ENCODE measurements at places on chromosomes 2 and 18.

- no peak for DNase-seq
Measured at GRCh38 chr2:54952978-54953456, 97.2 kb downstream of the RTN4 start.

DNA sequence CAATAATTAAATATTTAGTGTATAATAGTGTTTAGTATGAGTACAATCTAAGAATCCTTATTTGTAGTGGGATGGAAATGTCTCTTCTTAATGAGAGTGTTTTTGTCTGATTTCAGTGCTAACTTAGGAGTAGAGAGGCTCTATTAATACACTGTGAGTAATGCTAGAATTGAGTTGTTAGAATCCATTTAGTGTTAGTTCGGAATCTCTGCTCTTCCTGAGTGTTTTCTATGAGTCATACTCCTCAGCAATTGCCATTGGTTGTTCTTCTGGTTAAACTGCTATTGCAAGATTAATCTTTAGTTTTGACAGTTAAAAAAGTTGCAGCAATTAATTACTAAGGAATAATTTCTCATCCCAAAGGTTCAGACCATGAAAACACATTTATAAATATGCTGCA is 828.6 kb upstream of the POU3F3 start:
- no peak for DNase-seq

- DNase-seq, result no peak
Measured at GRCh38 chr18:31884020-31884419, 58.9 kb downstream of the TRAPPC8 start.

DNA sequence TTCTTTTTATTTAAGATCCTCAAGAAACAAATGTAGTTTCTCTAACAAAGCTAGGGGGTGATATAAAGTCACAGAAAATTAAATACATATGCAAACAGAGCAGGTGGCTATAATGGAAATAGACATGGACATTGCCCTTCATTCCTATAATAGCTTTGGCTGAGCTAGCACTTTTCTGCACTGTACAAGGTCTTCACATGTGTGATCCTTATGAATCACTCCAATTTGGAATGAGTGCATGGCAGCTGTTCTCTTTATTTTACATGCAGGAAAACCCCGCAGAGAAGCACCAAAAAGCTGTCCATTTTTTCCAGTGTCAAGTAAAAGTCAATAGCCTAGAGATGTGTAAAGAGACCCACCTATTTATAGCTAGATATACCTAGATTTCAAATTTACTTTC is 747.4 kb upstream of the SLC8A1 start:
- no peak for DNase-seq

GRCh38 chr2:158518084-158518483 is 61.3 kb downstream of the PKP4 start:
- DNase-seq, result no peak

DNA sequence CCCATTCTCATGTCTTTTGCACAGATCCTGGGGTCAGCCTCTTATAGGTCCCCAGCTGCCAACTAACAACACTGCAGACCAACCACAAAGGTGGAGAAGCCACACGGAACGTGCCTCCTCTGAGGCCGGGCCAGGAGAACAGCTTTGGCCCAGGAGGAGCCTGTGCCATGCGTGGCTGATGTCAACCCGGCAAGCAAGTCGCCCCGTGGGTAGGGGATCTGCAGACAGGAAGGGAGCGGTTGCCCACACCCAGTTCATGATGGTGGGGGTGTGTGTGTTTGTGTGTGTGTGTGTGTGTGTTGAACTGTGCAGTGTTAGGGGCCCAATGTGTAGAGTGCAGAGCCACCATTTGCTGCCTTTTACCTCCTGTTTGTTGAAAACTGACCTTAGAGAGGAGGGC is 2.4 kb upstream of the CLEC4F start:
- DNase-seq, result no peak

DNA sequence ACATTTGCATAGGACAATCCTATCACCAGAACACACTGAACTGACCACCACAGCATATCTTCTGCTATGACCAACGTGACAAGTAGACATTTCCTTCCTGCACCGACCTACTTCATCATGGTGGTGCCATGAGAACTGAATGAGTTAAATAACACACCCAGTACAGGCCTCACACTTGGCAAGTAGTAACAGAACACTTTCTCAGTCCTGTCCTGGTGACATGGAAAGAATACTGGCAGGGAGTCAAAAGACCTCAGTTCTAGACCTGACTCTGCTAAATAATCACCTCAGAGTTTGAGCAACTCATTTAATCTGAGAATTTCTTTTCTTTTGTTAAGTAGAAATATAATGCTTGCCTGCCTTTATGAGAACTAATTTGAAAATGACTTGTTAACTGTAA is 186.3 kb upstream of the SMAD7 start:
- DNase-seq, result no peak

DNA sequence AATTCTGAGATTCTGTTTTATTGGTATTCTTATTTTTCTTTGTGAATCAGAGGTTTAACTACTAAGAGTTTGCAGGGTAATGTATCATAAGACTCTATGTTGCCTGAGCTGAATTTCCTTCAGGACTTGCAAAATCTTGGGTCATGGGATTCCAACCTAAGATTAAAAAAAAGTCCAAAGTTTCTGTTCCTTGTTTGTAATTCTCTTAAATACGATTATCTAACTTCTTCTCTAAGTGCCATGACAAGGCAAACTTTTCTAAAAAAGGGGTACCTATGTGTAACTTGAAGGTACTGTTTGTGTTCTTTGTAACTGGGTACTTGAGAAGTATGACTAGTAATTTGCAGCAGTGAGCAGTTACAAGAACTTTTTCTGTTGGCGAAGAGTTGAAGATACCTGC is 181.3 kb upstream of the ZEB2 start:
- no peak for DNase-seq

DNA sequence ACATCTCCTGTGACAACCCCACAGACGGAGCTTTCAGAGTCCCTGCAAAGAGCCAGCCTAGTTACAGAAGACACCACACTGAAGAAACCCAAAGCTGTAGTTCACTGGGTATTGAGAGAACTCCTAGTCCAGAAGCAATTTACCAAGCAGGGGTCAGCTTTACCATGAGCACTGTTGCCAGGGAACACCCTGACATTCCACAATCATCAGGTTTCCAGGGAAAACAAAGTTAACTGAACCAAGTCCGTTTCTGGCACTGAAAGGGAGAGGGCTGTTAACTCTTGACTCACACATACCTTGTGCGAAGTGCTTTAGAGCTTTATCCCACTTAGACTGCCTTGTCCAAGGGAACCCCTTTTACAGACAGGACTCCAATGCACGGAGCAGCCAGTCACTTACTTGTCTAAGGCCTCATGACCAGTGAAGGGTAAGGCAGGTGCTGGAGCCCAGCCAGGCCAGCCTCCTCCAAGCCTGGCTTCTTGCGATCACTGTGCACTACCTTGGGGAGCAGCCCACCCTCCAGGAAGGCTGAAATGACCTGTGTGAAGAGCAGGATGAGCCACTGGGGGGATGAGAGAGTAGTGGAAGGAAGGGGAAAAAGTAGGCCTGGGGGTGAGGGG is 53.9 kb downstream of the REEP1 start:
- DNase-seq, result no peak

- DNase-seq, result no peak
Measured at GRCh38 chr2:179268277-179268925, 3.8 kb upstream of the SESTD1 start.

DNA sequence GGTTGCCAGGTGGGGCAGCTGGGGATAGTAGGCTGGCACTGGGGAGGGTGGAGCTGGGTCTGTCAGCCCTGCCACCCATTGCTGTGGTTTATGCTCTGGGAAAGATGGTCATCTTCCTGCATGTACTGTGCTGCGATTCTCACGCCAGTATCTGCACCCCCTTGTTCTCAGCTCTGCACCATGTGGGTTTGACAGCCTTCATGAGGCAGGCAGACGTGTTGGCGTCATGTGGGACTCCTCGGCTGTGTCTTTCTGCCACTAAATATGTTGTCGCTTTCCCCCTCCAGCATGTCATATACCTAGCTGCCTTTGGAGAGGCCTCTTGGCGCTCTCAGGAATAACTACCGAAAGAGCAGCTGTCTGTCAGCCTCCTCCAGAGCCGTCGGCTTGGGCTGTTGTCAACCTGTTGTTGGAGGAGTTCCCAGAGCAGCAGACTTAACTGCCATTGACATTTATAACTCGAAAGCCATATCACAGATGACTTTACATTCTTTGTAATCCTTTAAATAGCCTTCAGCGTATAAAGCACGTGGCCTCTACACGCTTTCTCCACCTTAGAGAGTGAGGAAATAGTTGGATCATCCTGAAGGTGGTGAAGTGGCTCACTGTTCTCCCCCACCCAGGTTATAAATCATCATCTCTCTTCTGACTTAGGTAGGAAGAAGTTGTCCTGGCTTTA is 80.4 kb upstream of the MGAT5 start:
- no peak for DNase-seq

GRCh38 chr2:219492575-219492974 is 6.1 kb upstream of the GMPPA start:
- DNase-seq, result no peak

GRCh38 chr18:56257205-56257604 is 381.2 kb downstream of the TXNL1 start:
- DNase-seq, result no peak

DNA sequence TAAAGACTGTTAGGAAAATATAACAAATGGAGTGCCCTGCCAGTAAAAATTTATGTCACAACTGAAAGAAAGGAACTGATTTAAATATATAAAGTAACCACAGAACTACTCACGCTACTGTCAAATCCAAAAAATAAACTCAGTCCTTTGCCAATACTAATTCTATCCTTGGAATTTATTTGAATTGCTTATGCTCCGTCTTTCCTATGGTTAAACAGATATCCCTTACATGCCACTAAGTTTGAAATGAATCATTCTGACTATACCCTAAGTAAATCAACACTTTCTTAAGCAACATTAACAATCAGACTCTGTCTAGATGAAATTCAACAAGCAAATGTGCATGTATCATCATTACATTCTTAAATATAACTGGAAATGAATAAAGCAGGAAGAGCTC is 9.8 kb downstream of the HNRNPLL start:
- no peak for DNase-seq

- DNase-seq, result no peak
Measured at GRCh38 chr18:30106356-30106755, 936.2 kb downstream of the DSC3 start.

- DNase-seq, result no peak
Measured at GRCh38 chr2:207546822-207547221, 17.1 kb downstream of the CREB1 start.

DNA sequence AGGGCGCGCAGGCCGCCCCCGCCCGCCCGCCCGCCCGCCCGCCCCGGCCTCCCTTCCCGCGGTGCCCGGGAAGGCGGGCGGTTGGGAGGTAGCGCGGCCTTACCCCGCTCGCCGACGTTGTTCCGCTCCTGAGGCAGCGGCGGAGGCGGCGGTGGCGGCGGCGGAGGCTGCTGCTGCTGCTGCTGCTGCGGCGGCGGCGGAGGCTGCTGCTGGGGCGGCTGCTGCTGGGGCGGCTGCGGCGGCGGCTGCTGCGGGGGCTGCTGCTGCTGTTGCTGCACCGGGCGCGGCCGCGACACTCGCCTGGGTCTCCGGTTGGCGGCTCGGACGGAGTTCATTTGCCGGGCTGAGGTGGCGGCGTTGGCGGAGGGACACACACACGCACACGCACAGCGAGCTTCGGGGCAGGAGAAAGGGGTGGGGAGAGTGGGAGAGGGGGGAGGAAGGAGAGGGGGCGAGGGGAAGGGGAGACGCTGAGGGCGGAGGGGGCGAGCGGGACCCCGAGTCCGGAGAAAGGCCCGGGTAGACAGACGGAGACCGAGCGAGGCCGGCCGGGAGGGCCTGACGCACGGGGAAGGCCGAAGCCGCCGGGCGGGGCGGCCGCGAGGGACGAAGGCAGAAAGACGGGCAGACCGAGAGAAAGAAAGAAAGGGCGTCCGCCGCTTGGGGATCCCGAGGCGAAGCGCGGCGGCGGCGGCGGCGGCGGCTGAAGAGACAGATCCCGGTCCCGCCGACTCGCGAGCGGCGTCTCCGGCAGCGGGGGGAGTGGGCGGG is 727 bp downstream of the FBXO11 start:
- peak; percentile 27 for DNase-seq

- DNase-seq, result no peak
Measured at GRCh38 chr2:156702541-156702940, 266.4 kb downstream of the GPD2 start.

DNA sequence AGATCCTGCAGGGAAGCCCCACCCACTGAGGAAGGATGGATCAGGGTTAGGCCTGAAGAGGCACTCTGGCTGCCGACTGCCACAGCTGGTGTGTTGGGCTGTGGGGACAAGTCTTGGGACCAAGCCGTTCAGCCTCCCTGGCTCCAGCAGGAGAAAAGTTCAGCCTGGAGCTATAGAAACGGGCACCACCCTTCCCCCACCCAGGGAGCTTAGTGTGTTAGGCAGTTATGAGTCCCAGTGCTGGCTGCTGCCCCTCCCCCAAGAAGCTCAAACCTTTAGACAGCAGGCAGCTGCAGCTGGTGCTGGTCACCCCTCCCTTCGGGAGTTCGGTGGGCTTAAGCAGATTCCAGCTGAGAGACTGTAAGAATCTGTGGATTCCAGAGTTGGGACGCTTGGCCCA is 447.1 kb upstream of the HS6ST1 start:
- DNase-seq, result no peak

- no peak for DNase-seq
Measured at GRCh38 chr2:39717067-39717466, 51.4 kb downstream of the TMEM178A start.

GRCh38 chr2:238973038-238973739 is 125.3 kb downstream of the TWIST2 start:
- DNase-seq, result no peak

DNA sequence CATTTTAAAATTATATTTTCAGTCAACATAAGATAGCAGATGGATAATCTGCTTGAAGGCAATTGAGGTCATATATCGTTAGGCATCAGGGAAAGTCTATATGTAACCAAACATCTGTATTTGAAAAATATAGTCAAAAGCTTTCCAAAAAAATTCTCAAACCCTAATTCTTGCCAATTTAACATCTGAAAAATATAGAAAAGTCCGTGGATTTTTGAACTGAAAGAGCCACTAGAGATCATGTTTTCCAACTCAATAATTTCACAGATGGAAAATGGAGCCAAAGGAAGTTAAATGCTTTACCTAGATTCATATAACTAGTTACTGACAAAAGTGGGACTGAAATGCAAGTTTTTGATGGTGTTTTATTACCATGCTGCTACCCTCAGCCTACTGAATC is 185.1 kb upstream of the ZNF804A start:
- DNase-seq, result no peak
